ENCODE measurements at places on chromosomes 12 and 14. TPM values are rescaled to one million over a fixed set of nuclear protein-coding genes. Genes with fewer than 3 reads are reported as not detected.

The KRT74 gene
- not detected for total RNA-seq

The CPNE8 gene
- 16.1 TPM for total RNA-seq

The SDR9C7 gene
- 0.42 TPM for total RNA-seq

The GLT8D2 gene
- total RNA-seq = 0.90 TPM

The ASCL1 gene
- total RNA-seq = not detected

The GDF3 gene
- 60.7 TPM for total RNA-seq

The FOXN3 gene
- 84.1 TPM for total RNA-seq

The CLEC9A gene
- total RNA-seq = not detected

The NEUROD4 gene
- total RNA-seq = not detected

The A2ML1 gene
- 10.7 TPM for total RNA-seq

- DNase-seq = no peak
- H3K36me3 ChIP-seq = no peaks in the 10 kb centered on the region
- no peaks in the 10 kb centered on the region for H3K27me3 ChIP-seq
- H3K4me1 ChIP-seq = no peaks in the 10 kb centered on the region
- H3K27ac ChIP-seq = no peak overlapping the region
These were observed 20.1 kb upstream of the BAZ1A start for GRCh38 chr14:34895277-34895676.

- DNase-seq = no peak
- H3K4me3 ChIP-seq = no peak overlapping the region
- H3K4me1 ChIP-seq = no peaks in the 10 kb centered on the region
- H3K27ac ChIP-seq = no peak overlapping the region
- no peaks in the 10 kb centered on the region for H3K27me3 ChIP-seq
These were observed 150.6 kb downstream of the ADCK1 start for GRCh38 chr14:77950371-77951063.

- H3K27ac ChIP-seq = no peak overlapping the region
- no peaks in the 10 kb centered on the region for H3K4me1 ChIP-seq
- no peaks in the 10 kb centered on the region for H3K27me3 ChIP-seq
These were observed 154.3 kb upstream of the C14orf180 start for GRCh38 chr14:104425171-104425681.

- H3K27ac ChIP-seq = no peak overlapping the region
- H3K27me3 ChIP-seq = no peaks in the 10 kb centered on the region
- peak; percentile 33 for DNase-seq
- H3K4me1 ChIP-seq = no peaks in the 10 kb centered on the region
- no peak overlapping the region for H3K4me3 ChIP-seq
These were observed 18.2 kb downstream of the VASH1 start for GRCh38 chr14:76779221-76780057.

GRCh38 chr12:5188472-5188871, 144.8 kb downstream of the KCNA5 start:
- no peak for DNase-seq
- no peaks in the 10 kb centered on the region for H3K27me3 ChIP-seq
- no peak overlapping the region for H3K27ac ChIP-seq
- H3K36me3 ChIP-seq = no peaks in the 10 kb centered on the region

DNA sequence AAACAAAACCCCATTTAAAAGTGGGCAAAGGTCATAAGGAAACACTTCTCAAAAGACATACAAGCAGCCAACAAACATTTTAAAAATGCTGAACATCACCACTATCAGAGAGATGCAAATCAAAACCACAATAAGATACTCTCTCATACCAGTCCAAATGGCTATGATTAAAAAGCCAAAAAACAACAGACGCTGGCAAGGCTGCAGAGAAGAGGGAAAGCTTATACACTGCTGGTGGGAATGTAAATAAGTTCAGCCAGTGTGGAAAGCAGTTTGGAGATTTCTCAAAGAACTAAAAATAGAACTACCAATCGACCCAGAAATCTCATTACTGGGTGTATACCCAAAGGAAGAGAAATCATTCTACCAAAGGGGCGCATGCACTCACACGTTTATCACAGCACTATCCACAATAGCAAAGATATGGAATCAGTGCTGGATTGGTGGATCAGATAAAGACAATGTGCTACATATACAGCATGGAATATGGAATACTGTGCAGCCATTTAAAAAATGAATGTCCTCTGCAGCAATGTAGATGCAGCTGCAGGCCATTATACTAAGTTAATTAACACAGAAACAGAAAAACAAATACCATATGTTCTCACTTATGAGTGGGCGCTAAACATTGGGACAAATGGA, 102.1 kb upstream of the DAAM1 start:
- no peaks in the 10 kb centered on the region for H3K27me3 ChIP-seq
- H3K36me3 ChIP-seq = no peaks in the 10 kb centered on the region
- H3K4me3 ChIP-seq = no peak overlapping the region

DNA sequence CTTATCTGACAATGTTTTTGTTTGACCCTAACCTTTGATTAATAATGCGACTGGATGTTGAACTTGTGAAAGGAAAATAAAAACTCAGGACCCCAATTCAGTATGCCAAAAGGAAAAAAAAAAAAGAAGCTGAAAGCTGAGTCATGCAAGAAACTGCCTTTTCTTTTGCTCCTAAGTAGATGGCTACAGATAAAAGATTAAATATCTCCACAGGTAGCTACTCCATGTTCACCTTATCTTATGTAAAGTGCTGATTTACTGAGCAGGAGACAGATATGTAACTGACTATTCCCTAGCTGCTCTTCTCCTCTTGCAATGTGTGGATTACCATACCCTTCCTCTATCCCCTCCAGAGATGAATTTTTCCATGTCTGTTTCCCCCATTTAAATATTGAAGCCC, 30.8 kb upstream of the TCL1B start:
- no peak for DNase-seq
- H3K4me1 ChIP-seq = no peaks in the 10 kb centered on the region
- no peak overlapping the region for H3K4me3 ChIP-seq
- H3K27ac ChIP-seq = no peak overlapping the region

GRCh38 chr12:22361785-22362184, 27.3 kb upstream of the ST8SIA1 start:
- peak; percentile 94 for DNase-seq
- no peaks in the 10 kb centered on the region for H3K27me3 ChIP-seq
- H3K4me1 ChIP-seq = no peaks in the 10 kb centered on the region
- no peak overlapping the region for H3K4me3 ChIP-seq
- H3K36me3 ChIP-seq = no peaks in the 10 kb centered on the region

GRCh38 chr14:22599349-22599748, 1.2 kb downstream of the ABHD4 start:
- peak overlapping the region; percentile 95 for H3K4me3 ChIP-seq
- H3K27ac ChIP-seq = no peak overlapping the region
- DNase-seq = no peak

DNA sequence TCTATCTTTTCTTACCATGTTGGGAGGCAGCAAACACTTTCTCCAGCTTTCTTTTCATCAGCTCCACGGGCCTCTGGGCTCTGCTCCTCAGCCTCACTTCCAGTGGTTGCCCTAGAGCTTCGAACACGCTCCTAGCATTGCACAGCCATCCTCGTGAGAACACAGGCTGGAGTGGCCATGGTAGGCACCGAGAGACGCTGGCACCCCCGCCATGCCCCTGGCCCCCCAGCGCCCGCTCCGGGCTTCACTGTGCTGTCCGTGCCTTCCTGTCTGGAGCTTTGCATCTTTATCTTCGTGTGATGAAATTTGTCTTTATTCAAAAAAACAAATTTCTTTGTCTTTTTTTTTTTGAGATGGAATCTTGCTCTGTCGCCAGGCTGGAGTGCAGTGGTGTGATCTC, 352.2 kb downstream of the TMEM121 start:
- no peaks in the 10 kb centered on the region for H3K36me3 ChIP-seq
- peak; percentile 11 for DNase-seq
- H3K27ac ChIP-seq = no peak overlapping the region
- no peaks in the 10 kb centered on the region for H3K27me3 ChIP-seq
- no peak overlapping the region for H3K4me3 ChIP-seq

- no peaks in the 10 kb centered on the region for H3K27me3 ChIP-seq
- H3K4me3 ChIP-seq = no peak overlapping the region
- DNase-seq = peak; percentile 91
- H3K4me1 ChIP-seq = no peaks in the 10 kb centered on the region
- H3K36me3 ChIP-seq = no peaks in the 10 kb centered on the region
These were observed 176.5 kb downstream of the PIWIL1 start for GRCh38 chr12:130514149-130514551.

GRCh38 chr12:12214635-12215131, 52.2 kb downstream of the LRP6 start:
- no peaks in the 10 kb centered on the region for H3K27me3 ChIP-seq
- H3K27ac ChIP-seq = no peak overlapping the region
- H3K4me1 ChIP-seq = peaks cover 18% of the 10 kb centered on the region

- H3K4me1 ChIP-seq = no peaks in the 10 kb centered on the region
- no peak for DNase-seq
- H3K36me3 ChIP-seq = no peaks in the 10 kb centered on the region
- no peak overlapping the region for H3K27ac ChIP-seq
- no peaks in the 10 kb centered on the region for H3K27me3 ChIP-seq
- no peak overlapping the region for H3K4me3 ChIP-seq
These were observed 39.1 kb downstream of the GAS2L3 start for GRCh38 chr12:100612606-100613005.

- H3K27me3 ChIP-seq = no peaks in the 10 kb centered on the region
- no peak overlapping the region for H3K4me3 ChIP-seq
- no peak for DNase-seq
These were observed 89.7 kb upstream of the BCL11B start for GRCh38 chr14:99361596-99362215.

DNA sequence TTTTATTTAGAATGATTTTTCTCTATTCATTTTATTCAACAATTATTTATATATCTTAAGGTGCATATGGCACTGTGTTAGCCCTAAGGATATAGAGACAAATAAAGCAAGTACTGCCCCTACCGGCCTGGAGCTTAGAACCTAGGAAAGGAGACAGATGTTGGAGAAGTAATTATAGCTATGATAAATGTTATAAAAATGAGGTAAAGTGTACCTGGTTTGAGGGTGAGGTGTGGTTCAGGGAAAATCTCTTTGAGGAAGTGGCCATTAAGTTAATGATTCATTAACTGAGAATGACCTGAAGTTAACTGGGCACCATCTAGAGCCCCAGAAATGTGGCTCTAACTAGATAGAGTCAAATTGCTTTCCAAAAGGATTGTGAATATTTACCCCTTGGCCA, 31.9 kb downstream of the CDKL1 start:
- no peak overlapping the region for H3K4me3 ChIP-seq
- no peaks in the 10 kb centered on the region for H3K36me3 ChIP-seq
- no peaks in the 10 kb centered on the region for H3K4me1 ChIP-seq
- no peak for DNase-seq

DNA sequence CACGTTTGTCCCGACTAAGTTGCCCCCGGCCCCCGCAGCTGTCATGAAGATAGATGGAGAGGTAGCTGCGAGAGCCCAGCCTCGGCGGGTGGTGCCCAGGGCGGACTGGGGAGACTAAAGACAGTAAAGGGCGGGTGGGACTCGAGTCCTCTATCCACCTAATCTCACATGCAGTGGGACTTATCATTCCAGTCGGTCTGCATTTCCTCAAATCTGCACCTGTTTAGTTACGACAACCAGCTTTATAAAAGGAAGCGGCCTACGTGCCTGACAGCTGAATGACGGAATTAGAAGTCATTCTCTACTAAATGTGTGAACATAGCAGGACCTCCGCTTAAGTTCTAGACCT, 109.8 kb upstream of the EGLN3 start:
- H3K36me3 ChIP-seq = no peaks in the 10 kb centered on the region
- peak overlapping the region; percentile 74 for H3K27ac ChIP-seq
- DNase-seq = no peak
- peak overlapping the region; percentile 79 for H3K4me3 ChIP-seq
- H3K4me1 ChIP-seq = no peaks in the 10 kb centered on the region

DNA sequence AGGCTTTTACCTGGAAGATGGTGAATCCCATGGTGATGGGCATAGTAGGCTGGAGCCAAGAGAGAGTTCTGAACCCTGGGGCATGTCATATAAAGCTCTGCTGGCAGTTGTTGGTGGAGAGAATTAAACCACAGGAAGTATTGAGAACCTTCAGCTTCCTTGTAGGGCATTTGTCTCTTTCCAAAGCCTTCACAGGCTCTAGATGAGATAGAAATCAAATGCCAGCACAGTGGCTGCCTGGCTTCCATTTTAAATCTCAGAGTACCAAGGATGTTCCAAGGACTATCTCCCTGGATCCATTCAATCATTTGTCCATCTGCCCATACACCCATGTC, 369.6 kb downstream of the DPF3 start:
- peaks cover 4% of the 10 kb centered on the region for H3K36me3 ChIP-seq
- no peak for DNase-seq
- no peaks in the 10 kb centered on the region for H3K27me3 ChIP-seq
- no peaks in the 10 kb centered on the region for H3K4me1 ChIP-seq
- H3K27ac ChIP-seq = no peak overlapping the region

- no peak overlapping the region for H3K27ac ChIP-seq
- peak; percentile 62 for DNase-seq
- no peaks in the 10 kb centered on the region for H3K36me3 ChIP-seq
- H3K4me1 ChIP-seq = no peaks in the 10 kb centered on the region
These were observed 668.9 kb downstream of the AACS start for GRCh38 chr12:125734137-125734536.

- no peaks in the 10 kb centered on the region for H3K27me3 ChIP-seq
- no peak overlapping the region for H3K27ac ChIP-seq
- H3K4me3 ChIP-seq = no peak overlapping the region
These were observed 100.8 kb downstream of the CCER1 start for GRCh38 chr12:90854136-90854689.

DNA sequence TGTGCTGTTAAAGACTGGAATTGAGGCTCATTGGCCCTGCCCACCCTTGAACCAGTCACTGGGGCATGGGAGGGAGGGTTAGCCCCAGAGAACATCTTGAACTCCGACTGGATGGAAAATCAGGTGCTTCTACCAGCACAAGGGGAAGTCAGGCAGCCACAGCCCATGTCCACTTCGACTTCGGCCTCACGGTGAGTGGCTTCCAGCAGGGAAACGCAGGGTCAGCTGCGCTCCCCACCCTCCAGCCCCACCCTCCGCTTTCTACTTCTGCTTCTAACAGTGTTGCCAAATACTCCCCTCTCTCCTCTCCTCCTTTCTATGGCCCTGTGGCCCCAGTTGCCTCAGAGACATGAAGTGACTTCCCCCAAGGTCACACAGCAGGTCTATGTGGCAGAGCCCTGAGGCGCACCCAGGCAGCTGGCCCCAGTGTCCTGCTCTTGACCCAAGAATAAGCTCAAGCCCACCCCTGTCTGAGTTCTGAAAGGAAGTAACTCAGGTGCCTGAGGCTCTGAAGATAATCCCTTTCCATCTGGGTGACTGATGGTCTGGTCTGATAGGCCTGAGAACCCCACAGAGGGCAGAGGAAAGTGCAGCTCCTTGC, 11.9 kb upstream of the SH2B3 start:
- H3K36me3 ChIP-seq = no peaks in the 10 kb centered on the region
- H3K4me3 ChIP-seq = no peak overlapping the region
- DNase-seq = peak; percentile 58
- no peaks in the 10 kb centered on the region for H3K27me3 ChIP-seq
- H3K27ac ChIP-seq = no peak overlapping the region

GRCh38 chr12:96698521-96698920, 208.5 kb upstream of the NEDD1 start:
- no peaks in the 10 kb centered on the region for H3K27me3 ChIP-seq
- H3K4me1 ChIP-seq = no peaks in the 10 kb centered on the region

DNA sequence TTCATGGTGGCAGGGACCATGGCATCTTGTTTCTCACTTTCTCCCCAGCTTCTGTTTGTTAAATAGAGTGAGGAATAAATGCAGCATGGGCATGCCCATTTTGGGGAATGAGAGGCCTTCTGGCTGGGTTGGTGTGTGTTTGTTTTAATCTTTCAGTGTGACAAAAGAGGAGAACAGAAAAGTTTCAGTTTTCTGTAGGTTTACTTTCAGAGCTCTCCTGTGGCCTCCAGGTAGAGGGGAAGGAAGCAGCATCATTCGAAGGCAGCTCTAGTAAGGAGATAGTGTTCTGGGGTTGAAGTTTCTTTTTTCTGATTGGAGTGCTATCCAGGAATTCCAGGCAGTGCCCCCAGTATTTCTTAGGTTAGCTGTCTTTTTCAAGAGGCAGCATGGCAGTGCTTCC, 15.3 kb downstream of the MSRB3 start:
- H3K4me1 ChIP-seq = no peaks in the 10 kb centered on the region
- H3K27me3 ChIP-seq = no peaks in the 10 kb centered on the region
- H3K27ac ChIP-seq = no peak overlapping the region
- no peak for DNase-seq
